HFFc6 (cell line): ENCODE measurements at places on chromosomes 5 and 9. TPM values are rescaled to one million over a fixed set of nuclear protein-coding genes. Genes with fewer than 3 reads are reported as not detected.

DNA sequence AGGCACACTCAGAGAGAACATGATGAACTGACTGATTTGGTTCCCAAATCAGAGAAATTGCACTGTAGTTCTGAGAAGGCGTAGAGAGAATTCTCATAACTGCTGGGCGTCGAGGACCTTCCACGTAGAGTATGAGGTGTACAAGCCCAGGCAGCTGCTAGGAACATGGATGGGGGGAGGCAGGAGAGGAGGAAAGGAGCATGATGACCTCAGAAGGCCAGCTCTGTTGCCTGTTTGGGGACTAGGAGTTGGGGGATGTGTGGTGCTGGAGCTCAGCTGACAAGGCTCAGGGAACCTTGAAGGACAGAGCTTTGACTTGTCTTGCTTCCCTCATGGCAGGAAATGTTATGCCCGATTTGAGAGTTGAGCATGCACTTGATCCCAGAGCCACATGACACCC is 485.4 kb downstream of the IRX1 start:
- no peak for DNase-seq

DNA sequence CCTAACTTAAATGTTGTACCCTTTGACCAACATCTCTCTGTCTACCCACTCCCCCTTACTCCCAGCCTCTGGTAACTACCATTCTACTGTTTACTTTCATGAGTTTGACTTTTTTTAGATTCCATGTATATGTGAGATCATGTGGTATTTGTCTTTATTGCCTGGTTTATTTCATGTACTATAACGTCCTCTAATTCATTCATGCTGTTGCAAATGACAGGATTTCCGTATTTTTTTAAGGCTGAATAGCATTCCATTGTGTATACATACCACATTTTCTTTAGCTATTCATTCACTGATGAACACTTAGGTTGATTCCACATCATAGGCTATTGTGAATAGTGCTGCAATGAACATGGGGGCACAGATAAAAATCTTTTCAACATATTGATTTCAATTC is 11.8 kb upstream of the NDUFB6 start:
- no peak for DNase-seq

GRCh38 chr5:167616043-167616890 is 675.2 kb upstream of the WWC1 start:
- DNase-seq, result no peak

The FOXI1 gene
- not detected in 3 replicates for total RNA-seq

DNA sequence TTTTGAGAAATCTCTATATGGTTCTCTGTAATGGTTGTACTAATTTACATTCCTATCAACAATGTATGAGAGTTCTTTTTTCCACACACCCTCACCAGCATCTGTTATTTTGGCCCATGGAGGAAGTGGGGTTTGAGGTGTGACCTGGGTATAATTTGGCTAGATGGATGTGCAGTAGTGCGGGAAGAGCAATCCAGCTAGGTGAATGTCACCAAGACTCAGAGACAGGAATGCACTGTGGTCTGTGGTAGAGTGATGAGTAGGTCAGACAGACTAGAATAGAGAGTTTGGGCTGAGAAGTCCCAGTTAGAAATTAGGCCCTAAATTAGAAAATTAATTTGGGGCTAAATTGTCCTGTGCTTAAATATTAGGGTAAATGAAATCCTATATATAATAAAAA is 32.8 kb upstream of the PIP5K1B start:
- no peak for DNase-seq

The FBXL7 gene
- total RNA-seq, result 14.2 to 18.5 TPM (median 14.4 TPM) in 3 replicates

The APBB3 gene
- 11.6 to 15.3 TPM (median 12.7 TPM) in 3 replicates for total RNA-seq

GRCh38 chr5:42989190-42989589 is 50.9 kb downstream of the ANXA2R start:
- DNase-seq, result no peak

GRCh38 chr5:176561259-176561658 is 12.1 kb downstream of the CDHR2 start:
- DNase-seq, result no peak

DNA sequence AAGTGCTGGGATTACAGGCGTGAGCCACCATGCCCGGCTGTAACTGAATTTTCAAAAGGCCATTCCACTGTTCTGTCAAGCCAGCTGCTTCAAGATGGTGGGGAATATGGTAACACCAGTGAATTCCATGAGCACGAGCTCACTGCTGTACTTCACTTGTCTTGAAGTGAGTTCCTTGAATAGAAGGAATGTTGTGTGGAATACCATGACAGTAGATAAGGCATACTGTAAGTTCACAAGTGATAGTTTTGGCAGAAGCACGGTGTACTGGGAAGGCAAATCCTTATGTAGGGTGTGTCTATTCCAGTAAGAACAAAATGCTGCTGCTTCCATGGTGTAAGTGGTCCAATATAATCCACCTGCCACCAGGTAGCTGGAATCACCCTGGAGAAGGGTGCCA is 6.6 kb upstream of the PRXL2C start:
- peak; percentile 31 for DNase-seq

The S1PR3 gene
- 17.2 to 27.7 TPM (median 18.5 TPM) in 3 replicates for total RNA-seq

DNA sequence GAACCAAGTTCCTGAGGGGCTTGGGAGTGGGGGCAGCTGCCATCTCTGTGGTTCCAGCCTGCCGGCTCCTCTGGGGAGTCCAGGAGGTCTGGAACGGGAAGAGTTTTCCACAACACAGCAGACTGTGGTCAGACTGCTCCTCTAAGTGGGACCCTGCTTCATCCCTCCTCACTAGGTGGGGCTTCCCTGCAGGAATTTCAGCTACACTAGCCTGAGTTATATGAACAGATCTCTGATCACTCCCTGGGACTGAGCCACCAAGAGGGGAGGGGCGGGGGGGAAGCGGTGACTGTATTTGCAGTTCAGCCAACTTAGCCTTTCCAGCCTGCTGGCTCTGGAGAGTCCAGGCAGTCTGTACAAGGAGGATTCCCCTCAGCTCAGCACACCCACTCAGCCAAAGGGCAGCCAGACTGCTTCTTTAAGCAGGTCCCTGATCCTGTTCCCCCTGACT is 19.4 kb downstream of the DTWD2 start:
- no peak for DNase-seq

GRCh38 chr9:4297151-4297785 is 2.6 kb downstream of the GLIS3 start:
- DNase-seq, result peak; percentile 84

GRCh38 chr5:116569999-116570398 is 4.6 kb downstream of the SEMA6A start:
- no peak for DNase-seq

DNA sequence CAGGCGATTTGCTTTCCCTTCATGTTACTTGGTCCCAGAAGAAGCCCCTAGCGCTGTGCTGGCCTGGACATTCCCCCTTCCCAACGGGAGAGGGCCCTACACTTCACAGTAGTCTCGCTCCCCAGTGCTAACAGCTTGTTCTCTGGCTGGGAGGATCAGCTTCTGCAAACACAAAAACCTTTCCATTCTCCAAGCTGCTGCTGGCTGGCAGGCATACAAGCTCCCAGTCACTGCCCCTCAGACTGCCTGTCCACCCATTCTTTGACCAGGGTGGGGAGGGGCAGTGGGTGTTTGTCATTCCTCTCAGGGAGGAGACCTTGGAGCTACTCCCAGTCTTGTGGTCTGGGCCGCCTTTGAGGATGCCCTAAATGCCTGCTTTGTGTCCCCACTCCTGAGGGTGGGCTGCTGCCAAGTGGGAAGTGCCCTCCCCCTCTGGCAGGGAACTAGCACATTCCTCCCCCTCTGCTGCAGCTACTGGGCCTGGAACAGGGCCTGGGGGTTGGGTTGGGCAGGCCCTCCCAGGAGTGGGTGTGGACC is 20.8 kb downstream of the ENHO start:
- DNase-seq, result peak; percentile 49

- no peak for DNase-seq
Measured at GRCh38 chr5:39254671-39255070, 35.3 kb upstream of the FYB1 start.

DNA sequence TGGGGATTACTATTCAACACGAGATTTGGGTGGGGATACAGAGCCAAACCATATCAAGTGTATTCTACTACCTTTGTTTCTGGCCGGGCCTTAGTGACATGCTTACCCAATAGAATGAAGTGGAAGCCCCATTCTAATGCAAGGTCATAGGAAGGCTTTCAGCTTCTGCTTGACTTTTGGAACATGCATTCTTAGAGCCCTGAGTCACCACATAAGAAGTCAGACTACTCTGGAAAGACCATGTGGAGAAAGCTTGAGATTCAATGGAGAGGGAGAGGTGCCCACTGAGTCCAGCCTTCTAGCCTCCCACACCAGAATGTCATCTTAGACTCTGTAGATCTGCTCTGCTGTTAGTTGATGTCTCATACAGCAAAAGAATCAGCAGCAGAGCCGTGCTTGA is 155.7 kb upstream of the FBN2 start:
- peak; percentile 5 for DNase-seq

- no peak for DNase-seq
Measured at GRCh38 chr5:126166368-126166767, 256.8 kb upstream of the GRAMD2B start.

The FAM200C gene
- 1.9 to 2.5 TPM (median 2.5 TPM) in 3 replicates for total RNA-seq

GRCh38 chr9:37309136-37309535 is 113.4 kb upstream of the GRHPR start:
- DNase-seq, result peak; percentile 72

The TRIM7 gene
- 2.6 to 7.1 TPM (median 4.4 TPM) in 3 replicates for total RNA-seq

- no peak for DNase-seq
Measured at GRCh38 chr5:141765896-141766551, 84.0 kb upstream of the ARAP3 start.

The SLC28A3 gene
- 0.43 and 0.52 TPM in 2 replicates for total RNA-seq

DNA sequence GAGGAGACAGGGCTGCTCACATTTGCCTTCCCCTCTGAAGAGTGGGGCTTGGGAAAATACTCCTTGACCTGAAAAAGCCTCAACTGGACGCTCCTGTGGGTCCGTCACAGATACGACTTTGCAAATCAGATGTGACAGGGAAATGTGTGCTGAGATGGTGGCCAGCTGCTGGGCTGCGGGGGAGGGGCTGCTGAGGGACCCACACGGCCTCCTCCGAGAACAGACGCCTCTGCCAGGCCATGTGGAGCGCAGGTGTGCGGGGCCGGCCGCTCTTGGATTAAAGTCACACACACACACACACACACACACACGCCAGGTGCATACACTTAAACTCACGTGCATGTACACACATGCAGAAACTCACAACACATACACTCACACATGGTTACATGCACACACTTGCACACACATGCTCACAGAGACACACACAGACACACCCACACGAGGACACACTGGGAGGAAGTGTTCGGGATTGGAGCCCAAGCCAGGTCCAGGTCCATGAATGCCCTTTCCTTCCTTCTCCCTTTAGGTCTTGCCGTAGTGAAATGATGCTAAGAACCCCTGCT is 167.4 kb downstream of the GAPVD1 start:
- DNase-seq, result no peak

DNA sequence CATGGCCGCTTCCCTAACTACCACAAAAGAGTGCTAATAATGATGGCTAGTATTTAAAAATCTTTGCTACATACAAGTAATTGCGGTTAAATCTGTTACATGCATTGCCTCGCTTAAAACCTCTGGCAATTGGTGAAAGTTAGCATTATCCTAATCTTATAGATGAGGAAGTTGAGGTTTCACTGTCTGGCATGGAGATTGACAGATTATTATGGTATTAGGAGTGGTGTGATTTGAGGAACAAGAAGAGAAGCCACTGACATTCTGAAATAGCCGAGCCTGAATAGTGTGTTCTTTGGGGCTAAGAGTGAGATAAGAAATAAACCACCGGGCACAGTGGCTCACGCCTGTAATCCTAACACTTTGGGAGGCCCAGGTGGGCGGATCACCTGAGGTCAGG is 45.3 kb upstream of the DPYSL3 start:
- DNase-seq, result no peak

- no peak for DNase-seq
Measured at GRCh38 chr5:142087920-142088679, 20.5 kb upstream of the NDFIP1 start.

- DNase-seq, result no peak
Measured at GRCh38 chr9:70054521-70054920, 10.9 kb downstream of the MAMDC2 start.

GRCh38 chr5:175748650-175749049 is 90.8 kb downstream of the HRH2 start:
- DNase-seq, result no peak

The AJM1 gene
- 4.8 to 7.9 TPM (median 7.4 TPM) in 3 replicates for total RNA-seq

The IGFBPL1 gene
- total RNA-seq, result not detected in 2 replicates

DNA sequence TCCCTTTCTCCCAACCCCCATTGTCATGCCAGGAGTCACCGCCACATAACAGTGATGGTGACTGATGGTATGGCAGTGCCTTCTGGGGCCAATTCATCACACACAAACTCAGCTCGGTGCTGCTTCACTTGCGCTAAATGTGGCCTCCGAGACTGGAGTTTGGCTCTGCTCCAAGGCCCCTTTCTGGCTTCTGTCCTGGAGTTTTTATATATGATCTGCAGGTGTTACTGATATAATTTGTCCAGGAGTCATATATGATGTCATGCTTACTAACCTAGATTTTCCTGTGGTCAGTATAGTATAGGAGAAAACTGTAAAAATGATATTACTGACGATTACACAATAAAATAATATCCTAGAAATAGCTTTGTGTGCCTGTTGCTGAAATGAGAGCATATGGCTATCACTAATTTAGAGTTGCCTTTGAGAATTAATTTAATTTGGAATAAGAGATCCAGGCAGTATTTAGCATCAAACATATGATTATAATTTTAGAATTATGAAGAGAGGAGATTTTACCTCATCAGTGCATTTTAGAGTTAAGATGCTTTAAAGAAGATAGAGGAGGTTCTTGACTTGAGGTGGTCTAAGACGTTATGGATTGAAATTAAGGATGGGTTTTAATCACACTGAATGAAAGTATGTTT is 334.1 kb upstream of the CD180 start:
- no peak for DNase-seq

DNA sequence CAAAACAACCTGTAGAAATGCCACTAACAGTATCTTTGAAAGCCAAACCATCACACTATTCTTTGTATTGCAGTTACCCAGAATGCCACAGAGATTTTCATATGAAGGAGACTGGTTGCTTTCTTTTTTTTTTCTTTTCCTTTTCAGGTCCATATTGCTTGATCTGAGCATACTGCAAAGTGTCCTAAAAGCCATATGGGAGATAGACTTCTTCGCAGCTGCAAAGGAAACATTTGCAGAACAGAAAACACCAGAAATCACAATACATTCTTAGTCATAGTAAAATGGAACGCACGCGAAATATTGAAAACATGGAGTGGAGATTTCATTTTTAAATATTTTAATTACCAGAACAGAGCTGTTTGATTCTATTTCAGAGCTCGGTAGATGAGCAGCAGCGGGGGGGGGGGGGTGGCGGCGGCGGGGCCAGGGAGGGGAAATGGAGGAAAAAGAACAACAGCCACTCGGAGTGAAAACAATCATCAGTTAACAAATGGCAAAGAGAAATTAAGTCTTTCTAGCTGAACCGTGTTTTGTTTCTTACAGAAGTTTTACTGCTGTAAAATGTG is 284.1 kb downstream of the NFIB start:
- no peak for DNase-seq

DNA sequence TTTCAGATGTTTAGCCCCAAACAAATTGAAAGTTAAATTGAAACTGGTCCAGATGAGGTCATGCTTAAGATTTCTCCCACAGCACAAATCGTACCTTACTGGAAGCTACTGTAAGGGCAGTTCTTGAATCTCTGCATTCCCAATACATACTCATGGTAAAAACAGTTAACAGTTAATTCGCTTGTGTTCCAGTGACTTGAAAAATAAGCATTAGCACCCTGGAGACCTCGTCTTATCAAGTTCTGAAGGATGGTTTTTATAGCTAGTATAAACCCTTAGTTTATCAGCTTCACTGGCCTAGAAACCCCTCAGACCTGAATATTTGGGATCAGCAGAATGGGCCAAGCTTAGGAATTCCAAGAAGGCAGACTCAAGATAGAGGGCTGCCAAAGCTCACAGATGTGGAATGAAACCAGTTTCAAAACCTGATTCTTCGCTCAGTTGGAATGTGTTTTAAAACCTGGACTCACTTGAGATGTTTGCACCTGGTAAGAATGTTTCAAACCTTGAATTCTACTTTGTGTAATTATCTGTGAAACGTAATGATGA is 103.6 kb downstream of the C9orf152 start:
- DNase-seq, result no peak
